ENCODE measurements at places on chromosomes 13 and 19. TPM values are rescaled to one million over a fixed set of nuclear protein-coding genes. Genes with fewer than 3 reads are reported as not detected.

DMWD gene
- total RNA-seq = 40.0 TPM

ZNF850 gene
- 0.68 TPM for total RNA-seq

SYMPK gene
- total RNA-seq = 77.9 TPM

ATXN8OS gene
- total RNA-seq = not detected

PLIN4 gene
- total RNA-seq = 0.32 TPM

ERICH6B gene
- total RNA-seq = not detected

CELF5 gene
- 0.52 TPM for total RNA-seq

SERPINE3 gene
- not detected for total RNA-seq

ATP7B gene
- 2.1 TPM for total RNA-seq

SEMA6B gene
- 6.0 TPM for total RNA-seq

GJB2 gene
- total RNA-seq = 0.68 TPM

MYH14 gene
- 5.5 TPM for total RNA-seq

CEACAM1 gene
- total RNA-seq = 1.8 TPM

SYNE4 gene
- total RNA-seq = 0.27 TPM

FGF21 gene
- not detected for total RNA-seq

MAN2B1 gene
- total RNA-seq = 20.7 TPM

ZNF492 gene
- not detected for total RNA-seq

NLRP4 gene
- total RNA-seq = not detected

PRR20E gene
- total RNA-seq = not detected
